ENCODE measurements at places on chromosomes 12 and 14.

DNA sequence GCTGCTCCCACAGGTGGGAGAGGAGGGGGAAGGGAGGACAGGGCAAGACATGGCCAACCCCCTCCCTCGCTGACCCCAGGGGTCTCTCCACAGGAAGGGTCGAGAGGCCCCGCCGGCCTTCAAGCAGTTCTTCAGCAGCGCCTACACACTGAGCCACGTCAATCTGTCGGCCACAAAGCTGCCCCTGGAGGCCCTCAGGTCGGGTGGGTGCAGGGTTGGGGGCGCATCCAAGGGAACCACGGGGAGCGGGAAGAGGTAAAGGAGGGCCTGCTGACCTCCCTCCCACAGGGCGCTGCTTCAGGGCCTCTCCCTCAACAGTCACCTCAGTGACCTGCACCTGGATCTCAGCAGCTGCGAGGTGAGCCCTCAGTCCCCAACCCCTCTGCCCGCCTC lies 6.1 kb downstream of the CARMIL3 start:
- peaks cover 16% of the 10 kb centered on the region for H3K27me3 ChIP-seq
- DNase-seq: no peak
- no peak overlapping the region for H3K27ac ChIP-seq
- peaks cover 8% of the 10 kb centered on the region for H3K4me1 ChIP-seq
- H3K36me3 ChIP-seq: no peaks in the 10 kb centered on the region

- no peaks in the 10 kb centered on the region for H3K36me3 ChIP-seq
- H3K4me3 ChIP-seq: no peak overlapping the region
- no peak overlapping the region for H3K27ac ChIP-seq
- peaks cover 12% of the 10 kb centered on the region for H3K27me3 ChIP-seq
Measured at GRCh38 chr12:105803292-105803691, 335.5 kb downstream of the NUAK1 start.

GRCh38 chr12:66379616-66380015 lies 77.3 kb downstream of the HELB start:
- H3K27ac ChIP-seq: no peak overlapping the region
- H3K27me3 ChIP-seq: no peaks in the 10 kb centered on the region
- H3K36me3 ChIP-seq: no peaks in the 10 kb centered on the region

GRCh38 chr12:50635364-50635763 lies 128.5 kb upstream of the ATF1 start:
- H3K4me3 ChIP-seq: no peak overlapping the region
- no peak overlapping the region for H3K27ac ChIP-seq
- H3K4me1 ChIP-seq: peaks cover 30% of the 10 kb centered on the region
- no peaks in the 10 kb centered on the region for H3K27me3 ChIP-seq
- H3K36me3 ChIP-seq: peaks cover 9% of the 10 kb centered on the region
- no peak for DNase-seq

DNA sequence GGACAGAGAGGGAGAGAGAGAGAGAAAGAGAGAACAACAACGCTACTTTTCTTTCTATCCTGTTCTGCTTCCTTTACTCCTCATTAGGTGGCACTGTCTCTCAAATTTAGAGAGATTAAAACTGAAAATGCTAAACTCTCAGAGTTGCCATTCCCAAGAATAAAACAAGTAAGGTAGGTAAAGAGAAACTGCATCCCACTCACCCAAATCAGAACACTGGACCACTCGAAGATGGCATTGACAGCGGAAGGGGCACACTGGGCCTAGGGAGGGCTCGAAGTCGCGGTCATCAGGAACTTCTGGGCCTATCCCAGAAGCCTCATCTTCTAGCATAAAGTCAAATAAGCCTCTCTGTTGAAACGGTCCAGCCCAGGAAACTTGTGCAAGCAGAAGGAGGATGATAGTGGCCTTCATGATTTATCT lies 4.5 kb downstream of the DCN start:
- H3K27ac ChIP-seq: peak overlapping the region; percentile 35
- H3K4me3 ChIP-seq: peak overlapping the region; percentile 53
- peaks cover 7% of the 10 kb centered on the region for H3K36me3 ChIP-seq
- DNase-seq: no peak

- no peak overlapping the region for H3K4me3 ChIP-seq
- H3K27ac ChIP-seq: no peak overlapping the region
- no peaks in the 10 kb centered on the region for H3K27me3 ChIP-seq
- peaks cover 5% of the 10 kb centered on the region for H3K4me1 ChIP-seq
- no peaks in the 10 kb centered on the region for H3K36me3 ChIP-seq
Measured at GRCh38 chr14:63551332-63551731, 8.2 kb upstream of the PPP2R5E start.

DNA sequence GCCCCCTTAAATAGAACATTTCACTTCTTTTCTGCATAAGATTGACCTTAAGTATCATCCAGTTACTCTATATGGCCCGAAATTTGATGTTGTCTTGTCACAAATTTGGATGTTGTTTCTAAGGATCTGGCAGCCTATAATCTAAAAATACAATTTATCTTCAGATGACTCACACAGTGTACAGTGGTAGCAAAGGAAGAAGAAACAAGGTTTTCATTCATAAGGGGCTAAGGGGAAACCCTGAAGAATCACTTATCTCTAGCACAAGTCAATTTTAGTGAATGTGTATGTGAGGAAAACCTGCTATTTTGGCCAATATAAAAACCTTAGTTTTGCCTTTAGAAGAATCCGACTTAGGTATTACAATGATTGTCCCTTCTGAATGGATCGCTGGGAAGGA lies 606.3 kb upstream of the LRFN5 start:
- H3K27ac ChIP-seq: no peak overlapping the region
- no peaks in the 10 kb centered on the region for H3K4me1 ChIP-seq
- DNase-seq: no peak
- peaks cover 5% of the 10 kb centered on the region for H3K36me3 ChIP-seq
- H3K27me3 ChIP-seq: no peaks in the 10 kb centered on the region

- H3K36me3 ChIP-seq: no peaks in the 10 kb centered on the region
- H3K27me3 ChIP-seq: peaks cover 50% of the 10 kb centered on the region
- H3K4me1 ChIP-seq: peaks cover 31% of the 10 kb centered on the region
- H3K27ac ChIP-seq: no peak overlapping the region
- H3K4me3 ChIP-seq: peak overlapping the region; percentile 59
Measured at GRCh38 chr12:116693286-116694227, 44.3 kb downstream of the SPRING1 start.

DNA sequence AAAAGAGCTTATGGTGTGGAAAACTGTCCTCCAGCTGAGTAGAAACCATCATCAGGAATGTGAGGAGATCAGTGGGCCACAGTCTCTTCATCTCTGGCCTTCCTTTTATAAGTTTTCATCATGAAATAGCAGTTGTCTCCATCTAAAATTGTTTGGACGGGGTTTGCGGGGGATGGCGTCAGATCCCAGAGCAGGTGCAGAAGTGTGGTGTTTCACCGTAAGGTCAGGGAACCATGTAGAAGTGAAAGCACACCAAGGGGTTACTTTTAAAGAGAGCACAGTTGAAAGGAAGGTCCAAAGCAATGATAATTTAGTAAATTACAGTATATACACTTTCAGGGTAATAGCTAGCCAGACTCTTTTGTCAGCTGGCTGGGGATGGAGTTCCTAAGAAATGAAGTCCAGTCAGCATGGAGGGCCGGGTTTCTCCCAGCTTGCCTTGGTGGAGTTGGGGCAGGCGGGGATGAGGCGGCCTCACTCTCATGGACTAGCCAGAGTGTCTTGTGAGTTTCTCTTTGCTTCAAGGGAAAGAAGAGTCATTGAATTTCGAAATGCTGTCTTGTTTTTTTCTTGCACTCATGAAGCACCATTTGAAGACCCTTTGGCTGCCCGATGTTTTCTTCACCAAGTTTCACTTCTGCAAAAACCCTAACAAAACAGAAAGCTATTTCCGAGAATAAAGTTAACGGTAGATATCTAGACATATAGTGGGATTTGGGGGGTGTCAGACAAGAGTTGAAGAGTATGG lies 100.6 kb downstream of the ETV6 start:
- no peaks in the 10 kb centered on the region for H3K27me3 ChIP-seq
- DNase-seq: no peak
- H3K27ac ChIP-seq: no peak overlapping the region
- peaks cover 19% of the 10 kb centered on the region for H3K36me3 ChIP-seq

DNA sequence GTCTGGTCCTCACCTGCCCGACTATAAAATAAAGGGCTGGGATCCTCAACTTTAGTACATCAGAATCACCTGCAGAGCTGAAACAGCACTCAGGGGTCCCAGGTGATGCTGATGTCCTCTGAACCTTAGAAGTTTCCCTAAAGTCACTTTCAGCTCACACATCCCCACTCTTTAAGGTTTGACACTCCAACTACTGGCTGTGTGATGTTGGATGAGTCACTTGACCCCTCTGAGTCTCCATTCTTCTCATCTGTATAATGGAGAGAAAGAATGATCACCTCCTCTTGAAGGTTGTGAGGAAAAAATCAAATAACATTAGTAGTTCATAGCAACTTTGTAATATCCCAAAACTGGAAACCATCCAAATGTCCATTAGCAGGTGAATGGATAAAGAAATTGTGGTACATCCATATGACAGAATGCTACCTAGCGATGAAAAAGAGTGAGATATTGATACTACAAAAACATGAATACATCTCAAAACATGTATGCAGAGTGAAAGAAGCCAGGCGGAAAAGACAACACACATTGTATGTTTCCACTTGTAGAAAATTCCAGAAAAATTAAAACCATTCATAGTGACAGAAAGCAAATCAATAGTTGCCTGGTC lies 13.3 kb downstream of the TMEM119 start:
- DNase-seq: no peak
- H3K27ac ChIP-seq: no peak overlapping the region
- no peak overlapping the region for H3K4me3 ChIP-seq
- H3K27me3 ChIP-seq: no peaks in the 10 kb centered on the region
- peaks cover 19% of the 10 kb centered on the region for H3K4me1 ChIP-seq

DNA sequence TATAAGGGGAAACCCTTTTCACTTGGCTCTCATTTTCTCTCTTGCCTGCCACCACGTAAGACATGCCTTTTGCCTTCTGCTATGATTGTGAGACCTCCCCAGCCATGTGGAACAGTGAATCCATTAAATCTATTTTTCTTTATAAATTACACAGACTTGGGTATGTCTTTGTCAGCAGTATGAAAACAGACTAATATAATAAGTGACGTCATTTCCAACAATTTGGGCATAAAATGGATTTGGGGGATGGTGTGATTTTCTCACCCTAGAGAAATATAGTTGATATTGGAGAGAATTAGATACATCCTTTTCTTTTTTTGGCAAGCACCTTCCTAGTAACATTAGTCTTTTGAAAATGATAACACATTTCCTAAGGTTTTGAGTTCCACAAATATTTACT lies 490.5 kb downstream of the TMEM132D start:
- no peaks in the 10 kb centered on the region for H3K36me3 ChIP-seq
- H3K27me3 ChIP-seq: peaks cover 7% of the 10 kb centered on the region
- no peak for DNase-seq
- H3K27ac ChIP-seq: no peak overlapping the region

GRCh38 chr12:92462049-92462448 lies 240.7 kb upstream of the PLEKHG7 start:
- no peaks in the 10 kb centered on the region for H3K36me3 ChIP-seq
- H3K4me1 ChIP-seq: peaks cover 16% of the 10 kb centered on the region
- H3K27ac ChIP-seq: no peak overlapping the region
- no peaks in the 10 kb centered on the region for H3K27me3 ChIP-seq

DNA sequence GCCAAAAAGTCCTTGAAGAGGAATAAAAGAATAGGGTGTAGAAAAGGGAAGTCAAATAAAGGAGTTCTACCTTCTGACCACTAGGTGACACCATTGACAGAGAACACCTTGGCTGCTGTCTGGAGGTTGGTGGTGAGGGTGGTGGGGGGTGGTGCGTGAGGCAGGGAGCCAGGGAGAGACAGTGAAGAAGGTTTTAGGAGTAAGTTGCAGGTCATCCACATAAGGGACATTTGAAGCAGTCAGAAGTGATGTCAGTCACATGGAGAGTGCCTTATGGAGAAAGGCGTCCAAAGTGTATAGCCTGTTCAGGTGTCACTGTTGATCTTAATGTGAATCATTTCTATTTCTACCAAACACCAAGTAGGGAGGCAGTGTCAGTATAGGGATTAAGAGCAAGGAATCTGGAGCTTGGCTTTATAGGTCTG lies 279.3 kb upstream of the DDHD1 start:
- no peaks in the 10 kb centered on the region for H3K27me3 ChIP-seq
- H3K27ac ChIP-seq: no peak overlapping the region
- no peak overlapping the region for H3K4me3 ChIP-seq
- H3K4me1 ChIP-seq: no peaks in the 10 kb centered on the region

- H3K27me3 ChIP-seq: no peaks in the 10 kb centered on the region
- peaks cover 10% of the 10 kb centered on the region for H3K4me1 ChIP-seq
- no peak for DNase-seq
- no peak overlapping the region for H3K4me3 ChIP-seq
Measured at GRCh38 chr12:91813701-91814100, 331.9 kb downstream of the BTG1 start.

DNA sequence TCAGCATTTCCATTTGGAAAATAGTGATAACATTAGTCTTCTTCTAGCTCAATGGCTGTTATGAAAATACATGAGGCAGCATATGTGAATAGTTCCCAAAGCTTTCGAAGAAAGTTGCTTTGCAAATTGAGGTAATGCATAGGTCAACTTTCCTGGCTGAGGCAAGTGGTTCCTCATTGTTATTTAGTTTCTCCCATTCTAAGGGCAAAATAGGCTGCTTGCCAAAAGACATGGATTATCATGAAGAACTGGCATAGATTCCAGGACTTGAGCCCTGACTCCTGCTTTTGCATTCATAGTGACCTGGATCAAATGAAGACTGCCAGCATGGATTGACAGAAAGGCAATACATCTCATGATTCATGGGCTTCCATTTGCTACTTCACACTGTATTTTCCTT lies 35.7 kb downstream of the LRFN5 start:
- H3K27ac ChIP-seq: no peak overlapping the region
- no peaks in the 10 kb centered on the region for H3K36me3 ChIP-seq
- no peaks in the 10 kb centered on the region for H3K4me1 ChIP-seq
- DNase-seq: no peak
- no peaks in the 10 kb centered on the region for H3K27me3 ChIP-seq

DNA sequence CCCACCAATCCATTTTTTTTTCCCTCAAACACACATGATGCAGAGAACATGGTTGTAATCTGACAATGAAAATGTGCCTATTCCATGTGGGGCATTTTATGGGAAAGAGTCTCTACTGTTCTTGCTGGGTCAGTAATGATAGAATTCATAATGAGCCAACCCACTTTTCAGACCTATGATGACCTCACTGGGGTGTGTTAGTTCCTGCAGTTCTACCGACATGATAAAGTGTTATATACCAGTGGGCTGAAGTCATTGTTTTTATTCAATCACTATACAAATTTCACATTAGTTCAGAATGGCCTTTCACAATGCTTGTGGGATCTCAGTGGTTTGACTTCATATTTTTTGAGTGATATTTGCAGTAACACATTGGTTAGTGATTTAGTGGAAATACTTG lies 47.5 kb downstream of the PPFIBP1 start:
- H3K36me3 ChIP-seq: peaks cover 32% of the 10 kb centered on the region
- H3K4me3 ChIP-seq: no peak overlapping the region
- peaks cover 5% of the 10 kb centered on the region for H3K4me1 ChIP-seq
- peak overlapping the region; percentile 58 for H3K27ac ChIP-seq

- H3K36me3 ChIP-seq: no peaks in the 10 kb centered on the region
- DNase-seq: no peak
- H3K4me1 ChIP-seq: peaks cover 5% of the 10 kb centered on the region
Measured at GRCh38 chr12:91098461-91098860, 12.8 kb downstream of the LUM start.

- H3K4me3 ChIP-seq: no peak overlapping the region
- no peaks in the 10 kb centered on the region for H3K4me1 ChIP-seq
- H3K27ac ChIP-seq: no peak overlapping the region
Measured at GRCh38 chr14:63717702-63718101, 10.2 kb downstream of the SGPP1 start.

- no peaks in the 10 kb centered on the region for H3K27me3 ChIP-seq
- no peak for DNase-seq
- no peaks in the 10 kb centered on the region for H3K36me3 ChIP-seq
- no peaks in the 10 kb centered on the region for H3K4me1 ChIP-seq
Measured at GRCh38 chr12:38823738-38824137, 81.7 kb downstream of the CPNE8 start.
